ENCODE measurements at places on chromosomes 5 and 9.

GRCh38 chr9:130466537-130467217 is 21.9 kb downstream of the ASS1 start:
- DNase-seq: no peak

- no peak for DNase-seq
Observed at GRCh38 chr5:113526421-113526820, 12.9 kb downstream of the YTHDC2 start.

- DNase-seq: no peak
Observed at GRCh38 chr5:148499452-148499851, 115.7 kb downstream of the FBXO38 start.

DNA sequence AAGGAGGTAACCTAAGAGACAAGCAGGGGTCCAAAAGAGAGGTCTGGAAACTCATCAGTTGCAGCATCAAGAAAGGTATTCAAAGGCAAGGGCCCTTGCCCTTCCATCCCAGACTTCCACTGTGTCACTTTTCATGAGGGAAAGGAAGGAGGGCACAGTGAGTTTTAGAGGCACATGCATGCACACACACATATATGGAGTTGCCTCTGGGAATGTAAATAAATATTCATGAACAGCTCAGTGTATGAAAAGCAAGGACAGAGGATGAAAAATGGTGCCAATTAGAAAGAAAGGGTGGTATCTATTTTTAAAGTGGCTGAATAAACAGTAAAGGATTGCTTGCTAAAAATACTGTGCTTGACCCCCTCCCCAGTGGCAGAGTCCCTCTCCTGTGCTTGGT is 105.3 kb upstream of the LRRTM2 start:
- no peak for DNase-seq

DNA sequence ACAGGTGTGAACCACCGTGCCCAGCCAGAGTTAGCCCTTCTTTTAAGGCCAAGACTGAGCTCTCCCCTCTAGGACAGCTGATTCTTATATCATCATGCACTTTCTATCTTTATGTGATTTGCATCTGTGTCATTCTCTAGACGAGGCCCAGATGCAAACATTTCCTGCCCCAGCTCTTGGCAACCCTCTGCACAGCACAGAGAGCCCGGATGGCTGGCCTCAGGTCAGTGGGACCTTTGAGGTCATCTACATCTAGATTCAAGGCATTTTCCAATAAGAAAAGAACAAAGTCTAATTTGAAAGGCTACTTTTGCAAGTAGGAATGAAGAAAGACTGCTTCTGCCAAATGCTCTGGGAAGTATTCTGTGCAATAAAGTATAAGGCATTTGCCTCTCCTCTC is 109.0 kb upstream of the DAB2 start:
- DNase-seq: no peak

GRCh38 chr5:97600486-97600885 is 417.4 kb upstream of the RIOK2 start:
- DNase-seq: no peak

DNA sequence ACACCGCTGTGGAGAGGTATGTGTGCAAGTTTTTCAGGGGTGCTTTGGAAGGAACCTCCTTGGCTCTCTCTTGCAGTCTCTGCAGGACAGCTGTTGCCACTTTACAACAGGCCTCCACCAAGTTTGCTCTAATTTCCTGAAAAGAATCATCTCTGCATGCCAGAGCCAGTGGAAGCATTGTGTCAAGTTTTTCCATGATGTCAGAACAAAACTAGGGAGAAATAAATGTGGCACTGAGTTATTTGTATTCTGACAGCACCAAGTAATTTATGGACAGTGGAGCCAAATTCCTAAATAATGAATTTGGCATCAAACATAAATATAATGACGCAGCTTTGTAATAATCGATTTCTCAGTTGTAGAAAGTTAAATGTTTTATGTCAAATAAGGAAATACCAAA is 146.9 kb downstream of the KIAA0825 start:
- no peak for DNase-seq

- no peak for DNase-seq
Observed at GRCh38 chr5:84378420-84378819, 6.3 kb downstream of the EDIL3 start.

- DNase-seq: no peak
Observed at GRCh38 chr5:143837306-143837848, 25.4 kb downstream of the HMHB1 start.

DNA sequence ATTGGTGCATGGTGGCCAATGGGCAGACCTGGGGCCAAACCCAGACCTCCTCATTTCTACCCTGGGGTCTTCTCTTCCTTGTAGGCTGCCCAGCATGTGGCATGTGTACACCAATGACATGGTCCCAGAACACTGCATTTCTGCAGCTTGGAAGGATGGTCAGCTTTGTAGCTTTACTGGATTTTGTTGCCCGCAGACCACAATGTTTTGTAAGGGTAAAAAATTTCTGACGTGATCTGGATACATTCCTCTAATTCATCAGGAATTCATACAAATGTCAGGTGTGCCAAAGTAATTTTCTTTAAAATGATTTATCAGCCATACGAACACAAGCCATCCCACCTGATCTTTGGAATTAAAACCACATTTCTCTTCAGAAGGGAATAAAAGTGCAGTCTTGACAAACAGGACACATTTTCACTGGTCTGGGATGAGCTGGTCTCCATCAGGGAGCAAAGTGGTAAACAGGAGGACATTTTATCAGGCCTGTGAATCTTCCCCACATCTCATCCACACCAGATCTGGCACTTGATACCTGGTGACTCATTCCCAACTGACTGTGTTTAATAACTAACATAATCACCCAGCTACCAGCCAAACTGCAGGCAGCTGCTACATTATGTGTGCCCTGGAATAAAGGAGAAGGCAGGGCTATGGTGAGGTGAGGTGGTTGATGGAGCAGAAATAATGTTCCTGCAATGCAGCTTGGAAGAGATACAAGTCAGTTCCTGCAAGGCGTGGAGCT is 103.9 kb downstream of the SPOCK1 start:
- peak; percentile 38 for DNase-seq

DNA sequence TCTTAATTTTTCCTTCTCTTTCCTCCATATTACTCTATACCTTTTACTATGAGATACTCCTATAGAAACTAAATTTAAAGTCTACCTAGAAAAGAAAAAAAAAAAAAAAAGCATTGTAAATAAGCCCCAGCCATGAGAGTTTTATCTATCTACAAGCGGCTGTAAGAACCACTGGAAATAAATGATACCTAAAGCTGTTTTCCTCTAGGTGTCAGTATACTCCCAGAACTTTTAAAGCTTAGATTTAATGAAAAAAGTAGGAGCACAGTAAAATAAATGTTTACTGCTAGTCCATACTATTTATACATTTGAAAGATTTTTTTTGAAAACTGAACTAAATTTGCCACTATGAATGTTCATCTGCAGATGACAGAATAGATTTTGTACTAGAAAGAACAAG is 26.2 kb downstream of the TYRP1 start:
- DNase-seq: peak; percentile 78

DNA sequence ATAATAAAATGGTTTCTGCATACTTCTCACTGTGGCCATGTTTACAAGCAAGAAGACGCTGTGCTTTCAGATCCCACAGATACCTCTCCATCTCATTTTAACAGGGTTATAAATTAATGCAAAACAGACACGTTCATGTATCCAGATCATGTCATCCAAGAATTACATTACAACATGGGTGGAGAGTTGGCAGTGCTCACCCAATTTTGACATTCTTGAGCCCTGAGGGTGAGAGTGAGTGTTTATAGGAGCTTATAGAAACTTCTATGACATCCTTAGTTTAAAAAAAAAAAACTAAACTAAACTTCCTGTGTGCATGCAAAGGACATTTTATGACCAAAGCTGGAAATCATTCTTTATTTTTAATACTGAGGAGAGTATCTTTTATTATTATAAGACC is 9.1 kb downstream of the PRKACG start:
- DNase-seq: no peak

All from DMS 273 treated with DMSO at 0.1 percent for 48 hours (cell line).